ENCODE measurements at places on chromosomes 5 and 9.

DNA sequence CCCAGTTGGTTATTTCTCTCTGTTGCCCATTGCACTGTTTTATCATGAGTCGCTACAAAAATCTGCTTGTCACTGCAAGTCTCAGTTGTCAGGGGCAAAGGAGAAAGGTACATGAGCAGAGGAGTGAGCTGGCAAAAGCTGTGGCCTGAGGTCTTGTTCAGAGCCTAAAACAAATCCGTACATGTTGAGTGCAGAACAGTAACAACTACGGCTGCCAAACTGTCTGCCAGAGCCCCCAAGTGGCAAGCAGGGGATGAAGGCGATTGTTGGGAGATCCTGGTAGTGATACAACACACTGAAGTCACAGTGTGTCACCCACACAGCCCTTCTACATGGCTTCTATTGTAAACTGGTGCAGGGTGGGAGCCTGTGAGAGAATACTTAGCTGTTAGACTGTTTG lies 50.9 kb downstream of the BRINP1 start:
- DNase-seq: no peak

DNA sequence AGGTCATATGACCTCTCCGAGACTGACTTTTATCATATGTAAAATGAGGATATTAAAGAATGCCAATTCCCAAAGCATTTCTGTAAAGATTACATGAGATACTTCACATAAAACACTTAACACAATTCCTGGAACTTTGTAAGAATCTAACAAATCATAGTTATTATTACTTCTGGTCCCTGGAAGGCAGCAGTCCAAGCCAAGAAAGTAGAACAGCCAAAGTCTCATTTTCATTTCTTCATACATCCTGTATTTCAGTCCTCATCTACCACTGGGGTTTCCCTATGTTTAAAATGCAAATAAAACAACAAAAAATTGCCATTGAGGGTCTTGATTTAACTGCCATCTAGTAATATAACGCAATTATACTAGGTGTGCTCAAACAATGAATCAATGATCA lies 179.5 kb downstream of the MARCHF11 start:
- no peak for DNase-seq

- no peak for DNase-seq
Measured at GRCh38 chr5:58761407-58761806, 178.5 kb downstream of the RAB3C start.

DNA sequence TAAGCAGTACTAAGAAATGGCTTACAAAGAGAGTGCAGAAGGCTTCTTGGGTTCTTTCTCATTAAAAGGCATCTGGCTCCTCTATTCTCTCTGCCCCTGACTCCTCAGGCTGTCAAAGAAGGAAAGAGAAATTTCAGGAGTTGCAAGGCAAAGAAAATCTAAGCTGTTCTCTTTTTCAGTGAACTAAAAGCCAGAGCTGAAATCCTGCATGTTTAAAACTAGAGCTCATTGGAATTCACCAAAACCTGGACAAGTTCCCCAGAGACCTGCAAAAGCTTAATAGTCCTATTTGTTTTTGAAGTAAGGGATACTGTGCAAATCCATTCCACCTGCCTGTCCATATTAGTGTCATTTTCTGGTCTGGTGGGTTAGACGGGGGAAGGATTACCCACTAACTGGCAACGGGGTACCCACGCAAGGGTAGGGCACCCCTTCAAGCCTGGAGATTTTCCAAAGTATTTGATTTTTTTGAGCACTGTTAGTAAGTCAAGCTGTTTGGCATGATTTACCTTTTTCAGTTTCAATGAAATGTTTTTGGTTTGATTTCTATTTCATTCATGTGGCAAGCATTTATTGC lies 179.3 kb downstream of the FSTL4 start:
- no peak for DNase-seq

DNA sequence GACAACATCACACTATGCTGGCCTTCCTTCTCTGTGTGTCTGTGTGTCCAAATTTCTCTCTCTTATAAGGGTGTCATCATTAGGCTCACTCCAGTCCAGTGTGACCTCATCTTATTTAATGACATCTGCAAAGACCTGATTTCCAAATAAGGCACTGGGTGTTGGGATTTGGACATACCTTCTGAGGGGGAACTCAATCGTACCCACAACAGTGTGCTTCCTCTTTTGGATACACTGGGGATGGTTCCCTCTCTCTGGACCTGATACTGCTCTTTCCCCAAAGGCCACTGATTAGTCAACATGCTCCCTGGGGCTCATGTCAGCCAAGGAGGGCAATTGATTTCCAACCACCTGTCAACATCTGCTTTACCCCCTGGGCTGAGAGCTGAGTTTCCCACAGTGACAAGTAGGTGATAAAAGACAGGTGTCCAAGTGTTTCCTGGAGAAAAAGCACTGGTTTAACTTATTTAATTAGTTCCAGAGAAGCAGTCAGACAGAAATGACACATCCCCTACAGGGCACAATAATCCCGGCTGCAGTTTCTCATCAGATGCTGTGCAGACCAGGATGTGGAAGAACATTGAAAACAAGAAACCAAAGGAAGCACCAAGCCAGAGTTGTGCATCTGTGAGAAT lies 17.8 kb upstream of the CEP72 start:
- DNase-seq: no peak

DNA sequence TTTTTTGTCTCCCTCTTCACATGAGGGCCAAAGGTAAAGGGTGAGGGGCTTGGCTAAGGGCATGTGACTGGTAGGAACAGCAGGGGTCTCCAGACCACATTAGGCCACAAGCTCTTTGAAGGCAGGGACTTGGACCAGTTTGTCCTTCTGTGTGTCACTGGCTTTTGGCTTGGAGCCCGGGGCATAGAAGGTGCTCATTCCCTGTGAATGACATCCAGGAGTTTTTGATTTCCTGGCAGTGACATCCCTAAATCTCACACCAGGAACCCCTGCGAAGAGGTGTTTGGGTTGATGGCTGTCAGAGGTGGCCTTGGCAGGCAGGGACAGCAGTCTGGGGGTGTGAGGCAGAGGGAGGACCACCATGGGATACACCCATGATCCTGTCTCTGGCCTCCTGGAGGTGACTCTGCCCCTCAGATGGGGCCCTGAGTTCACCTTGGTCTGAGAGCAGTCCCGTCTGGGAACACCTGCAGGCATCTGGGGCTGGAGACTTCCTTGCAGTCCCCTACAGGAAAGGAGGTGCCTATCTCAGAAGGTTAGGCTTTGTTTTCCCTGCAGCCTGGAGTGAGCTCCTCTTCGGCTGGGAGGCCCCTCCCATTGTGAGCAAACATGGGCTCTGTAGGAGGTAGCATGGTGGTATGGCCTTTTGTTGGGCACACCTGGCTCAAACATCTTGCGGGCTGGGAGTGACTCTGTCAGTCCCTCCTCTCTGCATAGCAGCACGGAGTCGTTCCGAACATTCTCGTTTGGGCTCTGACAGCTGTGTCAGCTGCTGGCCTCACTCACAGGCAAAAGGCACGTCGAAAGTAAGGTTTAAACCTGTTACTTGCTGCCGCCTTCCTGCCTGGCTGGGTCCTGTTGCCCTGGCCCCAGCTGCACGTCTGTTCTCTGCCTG lies 38.6 kb upstream of the PITX1 start:
- no peak for DNase-seq

DNA sequence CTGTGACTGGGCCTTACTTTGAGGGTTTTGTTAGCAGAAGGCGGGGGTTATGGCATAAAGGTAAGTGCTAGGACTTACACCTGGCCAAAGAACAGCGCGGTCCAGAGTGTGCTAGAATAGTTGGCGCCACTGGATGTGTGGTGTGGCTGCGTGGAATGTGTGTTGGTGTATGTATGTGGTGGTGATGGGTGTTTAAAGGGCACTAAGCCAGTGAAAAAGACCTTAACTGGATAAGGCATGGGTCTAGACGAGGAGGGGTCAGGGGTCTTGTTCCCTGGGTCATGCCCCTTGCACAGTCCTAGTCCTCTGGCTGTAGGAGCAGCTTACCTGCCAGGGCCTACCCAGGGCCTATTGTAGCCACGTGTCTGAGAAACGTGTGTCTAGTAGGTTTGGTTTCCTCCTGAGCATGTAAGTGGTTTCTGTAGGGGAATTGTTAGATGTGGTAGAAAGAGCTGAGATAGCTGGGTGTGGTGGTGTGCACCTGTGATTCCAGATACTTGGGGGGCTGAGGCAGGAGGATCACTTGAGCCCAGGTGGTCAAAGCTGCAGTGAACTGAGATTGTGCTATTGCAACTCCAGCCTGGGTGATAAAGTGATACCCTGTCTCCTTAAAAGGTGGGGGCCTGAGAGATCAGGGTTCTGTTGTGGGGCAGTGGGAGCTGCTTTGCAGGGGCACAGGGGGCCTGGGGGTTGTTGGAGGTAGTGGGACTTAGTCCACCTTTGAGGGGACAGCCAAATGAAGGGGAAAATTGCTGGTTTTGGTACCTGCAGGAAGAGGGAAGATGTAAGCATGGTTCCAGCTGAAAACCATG lies 55.2 kb downstream of the HSPA4 start:
- DNase-seq: no peak

DNA sequence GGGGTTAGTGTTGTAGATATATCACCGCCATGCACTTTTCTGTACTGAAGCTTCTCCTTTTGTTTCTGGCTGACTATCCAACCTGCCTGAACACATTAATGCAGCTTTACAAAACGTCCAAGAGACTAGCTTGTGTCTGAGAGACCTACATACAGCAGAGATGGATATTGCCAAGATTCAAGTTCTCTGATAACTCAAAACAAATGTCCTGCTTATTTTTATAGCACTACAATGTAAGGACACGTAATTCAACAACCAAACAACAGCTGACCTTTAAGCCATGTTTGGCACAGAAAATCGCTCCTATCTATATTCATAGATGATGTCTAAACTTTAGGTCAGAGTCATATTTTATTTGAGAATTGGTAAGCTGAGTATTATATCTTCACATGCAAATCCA lies 76.2 kb upstream of the NTRK2 start:
- no peak for DNase-seq

DNA sequence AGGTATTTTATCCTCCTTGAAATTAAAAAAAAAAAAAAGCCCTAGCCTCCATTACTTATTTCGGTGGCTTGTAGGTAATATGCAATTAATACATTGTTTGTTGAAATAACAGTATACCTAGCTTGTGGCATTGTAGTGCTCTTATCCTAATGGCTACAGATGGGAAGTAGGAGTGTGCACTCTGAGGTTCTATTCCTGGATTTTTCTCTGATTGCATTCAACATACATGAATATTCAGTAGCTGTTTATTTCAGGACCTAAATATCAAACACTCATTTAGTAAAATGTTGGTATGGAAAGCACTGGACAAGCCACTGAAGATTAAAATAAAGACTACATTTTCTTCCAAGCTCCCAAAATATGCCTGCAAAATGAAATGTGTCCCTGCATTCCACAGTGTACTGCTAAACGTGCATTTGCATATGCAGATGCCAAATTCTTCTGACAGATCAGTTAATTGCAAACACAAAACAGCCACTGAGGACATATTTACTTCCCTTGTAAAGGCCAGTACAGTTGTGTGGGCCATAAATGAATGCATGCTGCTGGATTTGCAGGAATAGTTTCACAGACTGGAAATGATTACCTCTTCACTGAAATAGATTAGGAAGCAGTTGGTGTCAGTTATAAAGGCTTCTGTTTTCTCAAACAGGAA lies 826.1 kb downstream of the PRELID2 start:
- no peak for DNase-seq

- no peak for DNase-seq
Measured at GRCh38 chr5:56429110-56429561, 196.0 kb upstream of the ANKRD55 start.

- no peak for DNase-seq
Measured at GRCh38 chr5:16520841-16521240, 55.2 kb upstream of the ZNF622 start.

DNA sequence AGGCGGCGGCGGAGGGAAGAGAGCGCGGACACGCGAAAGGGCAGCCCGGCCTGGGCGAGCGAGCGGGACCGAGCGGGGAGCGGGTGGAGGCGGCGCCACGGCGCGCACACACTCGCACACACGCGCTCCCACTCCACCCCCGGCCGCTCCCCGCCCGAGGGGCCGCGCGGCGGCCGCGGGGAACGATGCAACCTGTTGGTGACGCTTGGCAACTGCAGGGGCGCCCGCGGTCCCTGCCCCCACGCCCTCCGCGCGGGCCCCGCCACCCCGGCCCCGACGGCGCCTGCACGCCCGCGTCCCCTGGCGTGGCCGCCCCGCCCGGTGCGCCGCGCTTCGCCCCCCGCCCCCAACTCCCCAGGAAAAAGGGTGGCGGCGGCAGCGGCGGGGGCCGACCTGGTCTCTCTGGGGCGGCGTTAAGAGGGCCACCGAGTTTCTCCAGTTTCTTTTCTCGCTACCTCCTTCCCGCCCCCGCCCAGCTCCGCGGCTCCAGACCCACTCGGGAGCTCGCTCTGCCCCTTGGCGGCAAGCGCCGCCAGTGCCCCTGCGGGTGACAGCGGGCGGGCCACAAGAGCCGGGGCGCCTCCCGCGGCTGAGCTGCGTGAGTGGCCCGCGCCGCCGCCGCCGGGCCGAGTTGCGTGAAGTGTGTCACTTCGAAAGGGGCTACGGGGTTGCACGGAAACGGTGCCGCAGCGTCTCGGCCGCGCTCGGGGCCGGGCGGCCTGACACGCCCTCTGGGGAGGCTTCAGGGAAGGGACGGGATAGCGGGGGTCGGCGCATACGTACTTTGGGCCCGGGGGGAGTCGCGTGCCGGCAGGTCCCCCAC lies at the start of gene NR3C1:
Gene NR3C1 (minus strand): TSS at position 94 of the 823 bp plus-strand sequence. CDS start 2,847 bp downstream, outside the sequence.
- DNase-seq: peak; percentile 44

DNA sequence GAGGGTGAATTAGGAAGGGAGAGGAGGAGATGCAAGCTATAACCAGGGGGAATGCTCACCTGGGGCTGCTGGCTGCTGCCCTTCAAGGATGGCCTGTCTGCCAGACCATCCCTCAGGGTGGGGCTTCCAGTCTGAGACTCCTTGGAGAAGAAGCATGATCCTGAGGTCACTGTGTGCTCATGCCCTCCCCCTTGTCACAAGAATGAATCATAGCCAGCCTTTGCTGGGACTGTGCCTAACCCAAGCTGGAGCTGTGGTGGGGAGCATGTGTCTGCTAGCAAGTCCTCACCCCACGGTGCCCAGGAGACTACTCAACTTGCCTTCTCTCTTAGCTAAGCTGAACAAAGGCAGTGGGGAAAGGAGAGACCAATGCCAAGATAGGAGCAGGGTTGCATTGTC lies 463.6 kb downstream of the SPOCK1 start:
- no peak for DNase-seq

- no peak for DNase-seq
Measured at GRCh38 chr5:137880313-137880712, 8.9 kb upstream of the PKD2L2 start.

DNA sequence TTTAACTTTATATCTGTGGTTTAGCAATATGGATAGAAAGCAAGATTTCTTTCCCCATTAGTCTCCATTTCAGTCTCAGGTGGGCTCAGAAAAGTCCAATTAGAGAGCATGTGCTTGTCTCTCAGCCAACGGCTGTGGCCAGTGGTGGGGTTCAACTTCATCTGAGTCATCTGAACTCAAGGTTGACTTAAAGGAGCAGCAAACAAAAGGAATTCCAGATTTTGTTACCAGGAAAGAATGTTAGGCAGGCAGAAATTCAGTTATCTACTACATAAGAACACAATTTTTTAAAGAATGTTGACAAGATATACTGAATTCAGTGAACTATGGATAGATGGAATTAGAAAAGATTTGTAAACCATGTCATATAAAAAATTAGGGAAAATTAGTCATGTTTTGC lies 784.1 kb downstream of the MAT2B start:
- no peak for DNase-seq
